ENCODE measurements at places on chromosomes 2 and 18. TPM values are rescaled to one million over a fixed set of nuclear protein-coding genes. Genes with fewer than 3 reads are reported as not detected.

DNA sequence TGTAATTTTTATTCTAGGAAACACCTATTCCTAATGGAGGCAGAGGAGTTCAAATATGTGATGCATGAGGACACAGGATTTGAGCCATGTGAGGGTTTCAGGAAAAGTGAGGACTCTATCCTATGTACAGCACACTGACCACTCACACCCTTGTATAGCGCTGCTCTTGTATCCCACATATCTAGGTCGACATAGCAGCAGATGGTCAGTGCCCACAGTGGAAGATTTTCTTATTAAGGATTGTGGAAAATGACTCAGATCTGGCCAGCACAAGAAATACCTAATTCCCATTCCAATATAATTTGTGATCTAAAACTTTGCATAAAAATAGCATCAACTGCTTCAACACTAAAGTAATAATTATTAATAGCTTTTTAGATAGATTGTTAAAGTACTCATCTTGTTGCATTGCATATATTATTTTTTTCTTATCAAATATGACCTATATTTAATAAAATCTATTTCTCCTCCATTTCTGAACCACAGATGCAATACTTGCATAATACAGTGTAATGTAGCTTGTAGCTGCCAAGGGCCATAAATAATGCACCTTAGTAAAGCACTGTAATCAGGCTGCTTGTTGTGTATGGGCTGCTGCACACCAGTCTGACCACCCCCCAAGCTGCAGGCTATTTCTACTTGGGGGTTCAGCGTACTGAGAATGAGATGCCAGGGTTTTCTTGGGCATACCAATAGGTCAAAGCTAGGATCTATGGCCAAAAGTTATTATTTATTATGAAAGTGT, 442.2 kb upstream of the CWC22 start:
- DNase-seq, result no peak

DNA sequence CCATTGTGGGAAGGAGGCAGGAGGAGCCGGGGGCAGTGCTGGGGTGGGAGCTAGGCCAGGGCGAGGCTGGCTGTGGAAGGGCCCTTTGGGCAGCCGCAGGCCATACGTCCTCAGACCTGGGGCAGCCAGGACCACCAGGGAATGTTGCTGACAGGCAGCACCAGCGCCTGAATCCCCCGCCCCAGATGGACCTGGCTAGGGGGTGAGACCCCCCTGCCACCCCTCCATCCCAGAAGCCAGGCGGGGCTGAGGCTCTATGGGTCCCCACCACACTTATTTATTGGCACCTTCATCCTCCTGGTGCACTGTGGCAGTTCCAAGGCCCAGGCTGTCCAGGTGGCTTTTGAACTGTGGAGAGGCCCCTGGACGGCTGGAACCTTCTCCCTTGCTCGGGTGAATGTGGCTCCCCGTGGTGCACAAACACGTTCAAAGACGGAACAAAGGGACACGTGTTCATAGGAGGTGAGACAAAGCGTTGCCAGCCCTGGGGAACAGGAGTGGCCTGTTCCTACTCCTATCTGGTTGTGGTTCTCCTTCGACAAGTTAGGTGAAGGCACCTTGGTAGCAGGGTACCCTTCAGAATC, 35.1 kb downstream of the RAMP1 start:
- no peak for DNase-seq

DNA sequence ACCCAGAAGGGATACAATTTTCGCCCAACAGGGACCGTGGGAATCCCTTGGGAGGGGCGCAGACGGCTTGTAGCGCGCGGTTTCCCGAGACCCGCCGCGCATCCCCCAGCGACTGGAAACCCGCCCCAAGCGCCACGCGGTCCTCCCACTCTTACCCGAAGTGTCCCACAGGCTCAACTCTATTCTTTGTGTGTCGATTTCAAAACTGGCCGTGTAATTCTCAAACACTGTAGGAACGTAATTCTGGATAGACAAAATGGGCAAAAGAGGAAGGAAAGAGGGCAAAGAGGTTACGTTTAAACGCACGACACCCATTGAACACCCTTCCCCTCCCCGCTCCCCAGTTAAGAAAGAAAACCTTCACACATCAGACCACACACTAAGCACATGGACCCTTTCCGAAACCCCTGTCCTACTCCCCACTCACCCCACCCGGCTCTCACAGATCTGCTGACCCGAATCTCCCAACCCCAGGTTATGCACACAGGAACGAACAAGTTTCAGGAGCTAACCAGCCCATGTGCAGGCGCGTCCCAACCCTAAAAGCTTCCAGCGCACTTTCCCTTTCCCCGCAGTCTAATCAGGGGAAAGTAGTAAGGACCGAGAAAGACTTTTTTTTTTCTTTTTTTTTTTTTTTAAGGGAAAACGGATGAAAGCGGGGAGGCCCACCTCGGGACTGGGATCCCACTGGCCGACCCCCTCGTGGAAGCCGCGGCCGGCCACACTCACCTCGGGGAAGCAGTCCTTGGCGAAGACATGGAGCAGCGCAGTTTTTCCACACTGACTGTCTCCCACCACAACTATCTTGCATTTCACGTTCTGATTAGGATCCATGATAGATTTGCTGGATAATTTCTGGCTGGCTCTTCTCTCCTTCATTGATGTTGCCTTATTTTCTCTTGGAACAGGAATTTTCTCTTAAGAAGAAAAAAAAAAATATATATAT, 655 bp downstream of the RND3 start:
- DNase-seq, result no peak

DNA sequence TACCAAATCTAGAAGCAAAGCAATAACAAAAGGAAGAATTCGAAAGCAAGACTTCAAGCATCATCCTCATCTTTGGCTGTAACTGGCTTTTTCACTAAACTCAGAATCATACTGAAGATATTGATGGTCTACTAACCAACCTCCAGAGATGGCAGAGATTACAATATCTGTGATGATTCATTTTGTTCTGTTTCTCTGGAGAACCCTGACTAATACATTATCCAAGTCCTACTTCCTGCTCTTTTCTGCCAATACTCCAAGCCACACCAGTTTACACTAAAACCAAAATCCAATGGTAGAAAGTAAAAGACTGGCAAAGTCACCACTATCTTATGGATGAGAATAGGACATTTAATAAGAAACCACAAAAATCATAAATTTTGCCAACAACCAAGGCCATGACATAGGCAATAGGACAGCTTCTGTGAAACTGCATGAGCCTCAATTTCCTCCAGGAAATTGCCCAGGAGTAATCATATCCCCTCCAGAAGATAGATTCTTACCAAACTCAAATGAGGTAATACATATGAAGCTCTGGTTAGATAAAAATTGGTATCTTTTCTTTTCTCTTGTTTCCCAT, 159.8 kb downstream of the METTL4 start:
- DNase-seq, result no peak

- DNase-seq, result no peak
Measured at GRCh38 chr2:29236074-29236473, 120.9 kb downstream of the CLIP4 start.

- no peak for DNase-seq
Measured at GRCh38 chr18:45218436-45218835, 396.8 kb upstream of the SLC14A2 start.

- DNase-seq, result no peak
Measured at GRCh38 chr2:218067523-218067922, 1.5 kb upstream of the RUFY4 start.

DNA sequence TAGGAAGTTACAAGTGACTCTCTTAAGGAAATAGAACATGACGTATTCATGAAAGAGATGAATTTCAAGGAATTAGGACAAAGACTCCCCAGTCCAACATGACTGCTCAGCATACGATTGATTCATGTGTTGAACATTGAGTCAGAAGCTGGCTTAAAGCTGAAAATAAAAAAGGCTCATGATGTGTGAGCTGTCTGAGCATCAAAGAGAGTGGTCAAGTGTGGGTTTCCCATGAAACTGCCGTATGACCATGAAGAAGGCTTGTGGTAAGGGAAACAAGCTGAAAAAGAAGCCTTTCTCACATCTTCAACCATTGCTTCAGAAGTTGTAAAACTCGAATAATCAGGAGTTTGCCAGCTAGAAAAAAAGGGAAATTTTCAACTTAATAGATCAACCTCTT, 201.9 kb upstream of the APCDD1 start:
- DNase-seq, result no peak

The NLRC4 gene
- total RNA-seq, result 24.4 TPM

DNA sequence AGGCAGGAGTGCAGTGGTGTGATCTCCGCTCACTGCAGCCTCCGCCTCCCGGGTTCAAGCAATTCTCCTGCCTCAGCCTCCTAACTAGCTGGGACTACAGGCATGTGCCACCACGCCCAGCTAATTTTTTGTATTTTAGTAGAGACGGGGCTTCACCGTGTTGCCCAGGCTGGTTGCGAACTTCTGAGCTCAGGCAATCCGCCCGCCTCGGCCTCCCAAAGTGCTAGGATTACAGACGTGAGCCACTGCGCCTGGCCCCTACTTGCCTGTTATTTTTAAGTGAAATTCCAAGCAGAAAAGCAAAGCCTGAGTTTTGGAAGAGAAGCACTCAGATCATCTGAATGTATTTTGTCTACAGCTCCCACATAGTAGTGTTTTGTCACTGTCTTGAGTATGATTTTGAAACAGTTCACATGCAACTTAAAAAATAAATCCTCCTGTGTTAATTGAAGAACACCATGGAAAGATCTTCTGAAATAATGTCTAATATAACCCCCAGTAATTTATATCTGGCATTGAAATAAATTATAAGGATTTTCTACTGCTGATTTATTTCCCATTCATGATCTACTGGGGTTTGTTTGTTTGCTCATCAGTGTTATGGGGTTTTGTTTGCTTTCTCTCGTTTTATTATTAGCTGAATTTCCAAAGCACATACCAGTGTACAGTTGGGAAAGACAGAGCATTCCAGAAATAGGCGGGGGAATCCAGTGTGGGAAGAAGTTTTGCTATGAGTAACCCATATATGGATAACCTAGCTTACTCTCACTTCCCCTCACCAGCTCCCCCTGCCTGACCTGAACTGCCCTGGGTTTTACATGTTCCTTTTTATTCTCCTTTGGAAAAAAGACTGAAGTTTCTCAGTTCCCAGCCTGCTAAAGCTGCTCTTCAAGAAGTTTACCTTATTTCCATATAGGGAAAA, 80.1 kb upstream of the MAP3K20 start:
- no peak for DNase-seq

The FAM237A gene
- not detected for total RNA-seq

GRCh38 chr2:182068811-182069210, 83.2 kb downstream of the PPP1R1C start:
- no peak for DNase-seq

The GPR39 gene
- total RNA-seq, result 11.2 TPM

The VAMP8 gene
- total RNA-seq, result 272 TPM

- DNase-seq, result no peak
Measured at GRCh38 chr2:244547-244946, 19.3 kb downstream of the SH3YL1 start.

GRCh38 chr2:220143336-220143735, 515.9 kb downstream of the SLC4A3 start:
- DNase-seq, result no peak

The L3MBTL4 gene
- 16.9 TPM for total RNA-seq

- DNase-seq, result no peak
Measured at GRCh38 chr2:157032017-157032416, 225.5 kb upstream of the GALNT5 start.

DNA sequence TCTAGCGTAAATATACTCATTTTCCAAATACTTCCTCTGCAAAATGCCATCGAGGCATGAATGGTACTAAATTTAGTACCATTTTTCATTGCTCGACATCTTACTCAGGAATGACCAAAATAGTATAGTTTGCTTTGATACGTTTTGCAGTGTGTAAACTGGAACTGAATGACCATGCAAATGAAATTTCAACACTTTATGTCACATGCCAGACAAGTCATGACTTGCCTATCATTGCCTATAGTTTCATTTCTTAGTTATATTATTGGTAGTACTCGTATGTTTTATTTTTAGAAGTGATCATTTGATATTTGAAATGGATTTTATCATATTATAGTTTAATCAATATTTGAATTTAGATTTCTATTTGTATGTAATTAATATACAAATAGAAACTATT, 9.1 kb downstream of the MSTN start:
- no peak for DNase-seq

DNA sequence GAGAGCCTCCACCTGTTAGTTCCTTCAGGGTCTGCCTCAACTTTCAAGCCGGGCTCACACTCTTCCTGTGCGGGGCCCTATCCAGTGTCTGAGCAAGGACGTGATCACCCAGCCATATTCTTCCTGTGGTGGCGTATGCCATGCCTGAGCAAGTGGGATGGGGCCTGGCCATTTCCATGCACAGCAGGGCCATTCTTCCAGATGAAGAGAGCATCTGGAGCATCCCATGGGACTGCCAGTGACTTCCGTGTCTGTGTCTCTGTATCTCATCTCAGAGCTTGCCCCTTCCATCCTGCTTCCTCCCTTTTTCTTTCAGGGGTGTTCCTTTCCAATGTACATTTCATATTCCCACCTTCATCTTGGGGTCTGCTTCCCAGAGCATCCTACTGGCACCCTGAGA, 20.2 kb downstream of the SCG2 start:
- no peak for DNase-seq

- DNase-seq, result no peak
Measured at GRCh38 chr2:8675543-8675942, 6.3 kb upstream of the ID2 start.

The FOXI3 gene
- not detected for total RNA-seq

GRCh38 chr2:151053661-151053990, 208.0 kb downstream of the RBM43 start:
- DNase-seq, result no peak

DNA sequence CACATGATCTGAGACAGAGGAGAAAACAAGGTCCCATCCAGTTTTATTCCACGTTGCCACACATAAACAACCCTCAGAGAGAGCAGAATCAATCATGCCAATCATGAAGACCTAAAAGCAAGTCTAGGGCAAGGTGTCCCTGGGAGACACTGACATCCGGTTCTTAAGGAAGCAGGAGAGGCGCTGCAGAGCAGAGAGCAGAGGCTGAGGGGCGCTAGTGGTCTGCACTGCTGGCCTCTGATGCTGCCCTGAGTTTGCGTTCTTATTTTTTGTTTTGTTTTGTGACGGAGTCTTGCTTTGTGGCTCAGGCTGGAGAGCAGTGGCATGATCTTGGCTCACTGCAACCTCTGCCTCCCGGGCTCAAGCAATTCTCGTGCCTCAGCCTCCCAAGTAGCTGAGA, 83.3 kb downstream of the SMIM21 start:
- DNase-seq, result no peak

DNA sequence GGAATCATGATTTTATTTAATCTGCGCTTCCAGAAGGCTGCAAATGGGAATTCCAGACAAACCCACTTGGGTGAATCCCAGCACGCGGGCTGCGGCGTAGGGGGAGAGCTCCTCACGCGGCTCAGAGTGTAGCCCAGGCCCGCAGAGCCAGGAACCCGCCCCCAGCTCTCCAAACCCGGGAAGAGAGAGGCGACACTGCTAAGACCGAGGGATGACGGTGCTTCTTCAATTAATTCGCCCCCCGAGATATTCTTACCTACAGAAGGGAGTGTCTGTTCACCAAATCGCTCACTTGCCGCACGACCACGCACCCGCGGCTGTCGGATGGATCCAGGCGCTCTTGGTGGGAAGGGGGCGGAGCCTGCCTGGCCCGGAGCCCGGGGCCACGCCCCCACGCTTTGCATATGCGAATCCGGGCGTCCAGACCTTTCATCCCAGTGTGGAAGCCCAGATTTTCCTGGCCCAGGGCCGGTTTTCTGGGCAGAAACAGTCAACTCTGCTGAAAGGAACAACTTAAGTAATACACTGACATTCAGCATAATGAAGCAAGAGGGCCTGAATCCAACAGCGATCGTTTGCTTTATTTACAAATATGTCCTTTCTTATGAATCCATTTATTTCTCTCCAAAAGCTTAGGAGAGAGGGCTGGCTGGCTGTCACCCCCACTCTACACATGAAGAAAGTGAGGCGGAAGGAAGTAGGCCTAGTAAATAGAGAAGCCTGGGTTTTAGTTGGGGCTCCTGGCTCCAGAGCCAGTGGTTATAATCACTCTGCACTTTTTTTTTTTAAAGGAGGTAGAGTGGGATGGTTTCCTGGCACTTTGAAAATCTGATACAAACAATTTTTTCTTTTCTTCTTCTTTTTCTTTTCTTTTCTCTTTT, at the start of gene SLC19A3:
TSS of gene SLC19A3 (minus strand) at position 342 of the 881 bp plus-strand sequence. CDS start 15,710 bp downstream, outside the sequence.
- peak; percentile 89 for DNase-seq

Measured in lower lobe of right lung (tissue), 2 donors.